ENCODE measurements at places on chromosomes 6 and 20. TPM values are rescaled to one million over a fixed set of nuclear protein-coding genes. Genes with fewer than 3 reads are reported as not detected.

GRCh38 chr6:44665143-44665542 is 277.6 kb downstream of the CDC5L start:
- no peak for DNase-seq

DNA sequence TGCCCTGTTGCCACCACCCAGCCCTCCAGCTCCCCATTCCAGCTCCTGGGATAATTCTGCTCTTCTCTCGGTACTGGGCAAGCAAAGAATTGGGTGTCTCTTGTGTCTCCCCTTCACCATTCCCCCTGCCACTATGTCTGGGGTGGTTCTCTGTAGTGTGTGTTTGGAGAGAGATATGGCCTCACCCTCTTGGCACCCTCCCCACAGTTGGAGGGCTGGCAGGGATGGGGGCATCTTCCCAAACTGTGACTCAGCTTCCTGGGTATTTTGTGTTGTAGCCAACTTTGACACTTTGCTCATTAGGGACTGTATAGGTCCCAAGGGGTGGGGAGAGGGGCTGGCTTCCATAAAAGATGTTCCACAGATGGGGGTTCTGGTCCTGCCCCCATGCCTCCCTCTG is 1.7 kb downstream of the TNXB start:
- DNase-seq = no peak

GRCh38 chr6:53241938-53242337 is 93.3 kb upstream of the GCM1 start:
- no peak for DNase-seq

DNA sequence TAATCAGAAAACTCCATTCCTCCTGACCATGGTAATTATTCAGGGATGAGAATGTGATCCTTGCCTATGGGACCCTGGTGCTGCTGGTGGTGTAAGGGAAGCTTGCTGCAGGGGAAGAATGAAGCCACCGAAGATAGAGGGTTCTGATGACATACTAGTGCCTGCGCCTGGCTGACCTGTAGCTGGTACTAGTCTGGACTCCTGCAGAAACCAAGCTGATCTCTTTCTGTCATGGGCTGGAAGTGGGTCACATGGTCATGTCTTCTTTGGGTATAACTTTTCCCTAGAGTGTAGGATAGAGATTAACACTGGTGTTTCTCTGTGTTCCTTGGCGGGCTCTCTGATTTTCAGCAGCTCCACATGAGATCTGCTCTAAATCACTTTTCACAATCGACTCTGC is 8.6 kb upstream of the SLC4A11 start:
- no peak for DNase-seq

QRSL1 gene
- total RNA-seq = 19.8 TPM

ABT1 gene
- 23.9 TPM for total RNA-seq

LGSN gene
- not detected for total RNA-seq

CALHM5 gene
- 0.10 TPM for total RNA-seq

All from type B pancreatic cell (in vitro differentiated cells).